ENCODE measurements at places on chromosomes 3 and 15.

DNA sequence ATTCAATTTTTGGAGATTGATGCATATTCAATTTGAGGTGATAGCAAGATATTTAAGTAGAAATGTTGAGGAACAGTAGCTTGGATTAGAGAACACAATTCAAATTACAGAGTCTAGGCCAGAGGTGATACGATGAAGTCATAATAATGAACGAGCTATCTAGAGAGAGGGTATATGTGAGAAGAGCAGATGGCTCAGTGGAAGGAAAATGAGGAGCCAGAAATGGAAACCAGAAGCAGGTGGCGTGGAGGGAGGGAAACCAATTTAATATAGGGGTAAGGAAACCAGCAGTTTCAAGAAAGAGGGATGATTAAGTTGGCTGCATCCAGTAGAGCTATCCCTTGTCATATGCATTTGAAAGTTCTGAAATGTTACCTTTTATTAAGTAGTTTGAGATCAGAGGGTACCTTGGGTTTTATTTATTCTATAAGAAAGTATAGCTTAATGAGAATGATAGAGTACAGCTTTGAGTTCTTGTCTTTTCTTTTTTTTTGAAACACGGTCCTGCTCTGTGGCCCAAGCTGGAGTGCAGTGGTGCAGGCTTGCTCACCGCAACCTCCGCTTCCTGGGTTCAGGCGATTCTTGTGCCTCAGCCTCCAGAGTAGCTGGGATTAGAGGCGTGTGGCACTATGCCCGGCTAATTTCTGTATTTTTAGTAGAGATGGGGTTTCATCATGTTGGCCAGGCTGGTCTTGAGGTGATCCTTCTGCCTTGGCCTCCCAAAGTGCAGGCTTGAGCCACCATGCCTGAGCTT, 22.1 kb downstream of the NCK1 start:
- peak; percentile 62 for DNase-seq

DNA sequence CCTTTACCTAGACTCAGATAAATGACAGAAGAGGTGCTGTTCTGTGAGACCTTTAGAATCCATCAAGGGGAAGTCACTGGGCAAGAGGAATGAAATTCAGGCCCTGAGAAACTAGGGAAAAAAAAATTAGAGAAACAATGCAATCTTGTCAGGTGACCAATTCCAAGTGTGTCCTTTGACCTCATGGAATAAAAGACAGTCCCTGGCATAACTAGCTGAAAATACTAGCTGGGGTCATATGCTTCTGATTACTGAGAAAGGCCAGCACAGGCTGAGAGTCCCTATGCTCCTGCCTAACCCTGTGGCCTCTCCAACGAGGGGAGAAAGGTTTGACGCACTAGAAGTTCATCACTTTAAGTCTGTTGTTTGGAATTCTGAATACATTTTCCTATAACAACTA, 167.3 kb downstream of the XXYLT1 start:
- DNase-seq, result no peak

DNA sequence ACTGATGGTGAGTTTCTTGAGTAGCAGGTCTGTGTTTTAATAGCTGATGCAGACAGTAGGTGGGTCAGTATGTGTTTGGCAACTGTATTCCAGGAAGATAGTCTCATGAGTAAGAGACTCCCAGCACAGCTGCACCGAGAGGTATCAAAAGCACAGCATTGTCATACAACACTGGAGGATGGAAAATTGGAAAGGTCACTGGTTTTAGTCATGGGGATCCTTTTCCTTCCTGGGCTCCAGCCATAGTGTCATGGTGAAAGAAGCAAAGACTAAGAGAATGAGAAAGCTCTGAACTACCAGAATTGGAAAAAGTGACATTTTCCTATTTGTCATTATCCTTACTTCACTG, 61.5 kb downstream of the P3H2 start:
- DNase-seq, result no peak

DNA sequence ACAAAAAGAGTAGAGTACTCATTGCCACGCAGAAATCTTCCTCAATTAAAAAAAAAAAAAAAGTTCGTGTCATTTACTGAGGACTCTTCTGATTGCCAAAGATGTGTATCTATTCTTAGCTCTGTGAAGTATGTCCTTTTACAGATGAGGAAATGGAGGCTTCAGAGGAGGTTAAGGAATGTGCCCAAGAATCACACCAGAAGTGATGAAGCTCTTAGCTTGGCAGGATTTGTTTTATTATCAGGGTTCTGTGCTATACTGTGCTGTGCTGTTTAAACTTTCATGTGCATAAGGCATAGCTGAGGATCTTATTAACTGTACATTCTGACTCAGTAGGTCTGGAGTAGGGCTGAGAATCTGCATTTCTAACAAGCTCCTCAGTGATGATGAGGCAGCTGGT, 665.2 kb upstream of the ADAMTS9 start:
- DNase-seq, result no peak

- DNase-seq, result peak; percentile 82
Observed at GRCh38 chr15:75029378-75030022, 6.1 kb downstream of the PPCDC start.

DNA sequence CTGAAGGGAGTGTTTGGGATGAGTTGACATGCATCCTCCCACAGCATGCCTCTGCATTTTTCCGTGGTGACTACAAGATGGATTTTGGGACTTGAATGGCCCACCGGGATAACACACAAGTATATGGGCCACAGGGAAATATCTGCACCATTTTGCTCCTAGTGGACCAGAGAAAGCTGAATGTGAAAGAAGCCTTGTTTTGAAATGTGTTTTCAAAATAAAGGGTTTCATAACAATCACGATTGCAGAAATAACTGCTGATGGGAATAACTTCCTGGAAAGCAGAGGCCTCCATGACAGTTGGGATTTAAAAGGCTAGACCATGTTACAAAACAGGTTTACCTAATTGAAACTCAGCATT, 77.5 kb upstream of the PRR23C start:
- DNase-seq, result no peak

- no peak for DNase-seq
Observed at GRCh38 chr15:62121273-62122015, 43.6 kb downstream of the C2CD4B start.

DNA sequence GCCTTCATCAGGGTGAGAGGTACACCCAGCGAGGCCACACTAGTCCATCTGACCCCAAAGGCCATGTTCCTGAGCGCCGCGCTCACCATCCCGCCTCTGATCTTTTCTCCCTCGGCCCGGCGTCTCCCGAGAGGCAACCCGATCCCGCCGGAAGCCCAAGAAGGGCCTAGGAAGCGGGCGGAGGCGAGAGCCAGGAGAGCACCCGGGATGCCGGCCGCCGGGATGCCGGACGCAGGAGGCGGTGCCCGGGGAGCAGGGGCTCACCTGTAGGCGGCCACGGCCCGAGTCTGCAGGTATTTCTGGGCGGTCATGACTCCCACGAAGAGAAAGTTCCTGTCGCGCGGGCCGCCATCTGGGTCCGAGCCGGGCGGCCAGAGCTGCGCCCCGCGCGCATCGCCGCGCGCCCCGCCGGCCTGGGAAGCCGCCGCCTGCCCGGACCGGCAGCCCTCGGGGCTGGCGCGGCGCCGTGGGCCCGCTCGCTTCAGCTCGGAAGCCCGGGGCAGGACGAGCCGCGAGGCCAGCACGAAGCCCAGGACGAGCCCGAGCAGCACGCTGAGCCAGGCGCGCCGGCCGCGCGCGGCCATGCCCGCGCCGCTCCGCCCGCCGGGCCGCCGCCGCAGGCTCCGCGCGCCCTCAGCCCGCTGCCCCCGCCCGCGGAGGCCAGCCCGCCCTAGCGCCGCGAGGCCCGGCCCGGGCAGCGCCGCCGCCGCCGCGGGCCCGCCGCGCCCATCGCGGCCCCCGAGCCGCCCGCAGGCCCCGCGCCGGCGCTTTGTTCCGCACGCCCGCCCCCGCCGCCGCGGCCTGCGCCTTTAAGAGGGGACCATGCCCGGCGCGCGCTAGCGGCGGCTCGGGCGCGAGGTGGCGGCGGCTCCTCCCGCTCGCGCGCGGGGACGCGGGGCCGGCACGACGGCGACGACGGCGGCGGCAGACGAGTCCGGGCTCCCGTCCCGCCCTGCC, 697 bp downstream of the CHSY1 start:
- peak; percentile 60 for DNase-seq

DNA sequence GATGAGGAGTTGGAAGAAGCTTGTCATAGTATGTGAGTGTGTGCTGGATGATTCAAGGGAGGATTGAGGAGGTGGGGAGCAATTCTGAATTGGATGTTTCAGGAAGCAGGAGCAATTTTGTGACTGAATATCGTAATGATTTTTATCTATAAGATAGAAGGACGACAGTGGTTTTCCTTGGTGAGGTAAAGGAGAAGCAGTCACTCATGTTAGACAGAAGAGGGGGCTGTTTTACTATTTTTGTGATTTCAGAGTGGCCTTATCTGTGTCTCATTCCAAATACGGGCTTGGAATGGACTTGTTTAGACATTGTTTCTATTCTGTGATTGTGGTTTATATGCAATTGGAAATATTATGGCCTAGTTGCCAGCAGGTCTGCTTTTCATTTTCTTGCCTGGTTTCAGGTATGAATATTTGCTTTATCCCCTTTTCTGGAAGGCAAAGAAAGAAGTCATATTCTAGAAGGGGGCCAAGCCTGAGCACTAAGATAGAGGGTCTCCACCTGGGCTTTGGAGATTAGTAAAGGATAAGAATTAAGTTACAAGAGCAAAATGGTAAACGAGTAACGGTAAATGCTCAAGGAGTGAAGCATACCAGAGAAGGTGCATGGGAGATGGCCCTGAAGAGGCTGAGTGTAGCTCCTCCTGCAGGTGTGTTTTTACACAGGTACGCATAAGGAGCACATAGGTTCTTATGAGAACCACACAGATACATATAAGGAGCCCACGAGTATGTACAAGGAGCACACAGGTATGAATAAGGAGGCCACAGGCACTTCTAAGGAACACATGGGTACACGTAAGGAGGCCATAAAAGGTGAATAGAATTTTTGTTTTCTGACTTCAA, 124.6 kb upstream of the KCNAB1 start:
- DNase-seq, result peak; percentile 58

DNA sequence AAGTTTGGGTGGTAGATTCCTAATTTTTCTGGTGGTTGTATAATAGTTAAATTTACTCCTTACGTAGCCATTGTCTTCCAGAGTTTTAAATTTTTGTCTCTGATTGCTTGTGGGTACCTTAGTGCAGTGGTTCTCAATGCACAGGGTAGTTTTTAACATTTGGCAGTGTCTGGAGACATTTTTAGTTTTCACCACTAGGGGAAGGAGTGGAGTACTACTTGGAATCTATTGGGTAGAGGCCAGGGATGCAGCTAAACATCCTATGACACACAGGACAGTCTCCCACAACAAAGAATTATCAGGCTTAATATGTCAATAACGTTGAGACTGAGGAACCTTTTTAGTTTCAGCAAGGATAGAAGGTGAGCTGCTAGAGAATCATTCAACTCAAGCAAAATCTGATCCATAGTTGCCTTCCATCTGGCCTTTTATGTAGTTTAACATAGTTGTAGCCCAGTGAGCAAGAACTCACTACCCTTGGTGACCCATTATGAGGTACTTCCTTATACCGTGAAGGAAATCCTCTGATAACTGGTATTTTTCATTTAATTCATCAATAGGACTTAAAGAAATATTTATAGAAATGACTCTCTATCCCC, 8.6 kb upstream of the STX19 start:
- DNase-seq, result peak; percentile 19

All from NCI-H2081 (cell line).